ENCODE measurements at places on chromosomes 12 and 14. TPM values are rescaled to one million over a fixed set of nuclear protein-coding genes. Genes with fewer than 3 reads are reported as not detected.

- no peak for DNase-seq
Observed at GRCh38 chr12:63706336-63706735, 38.0 kb upstream of the DPY19L2 start.

GRCh38 chr14:61145903-61146481 lies 135.1 kb downstream of the TMEM30B start:
- DNase-seq: peak; percentile 64

DNA sequence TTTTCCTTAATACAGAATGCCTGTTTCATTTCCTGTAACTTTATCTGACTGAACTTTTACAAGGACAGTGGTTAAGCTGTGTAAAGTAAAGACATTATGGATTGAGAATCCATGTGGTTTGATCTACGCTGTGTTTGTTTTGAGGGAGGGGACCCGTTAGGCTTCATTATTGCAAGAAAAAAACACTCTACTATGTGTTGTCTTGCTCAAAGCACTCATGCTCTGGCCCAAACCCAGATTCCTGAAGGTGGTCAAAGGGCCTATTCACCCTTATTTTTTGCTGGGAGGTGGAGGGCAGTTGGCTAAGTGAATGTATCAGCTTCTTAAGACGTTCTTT lies 11.9 kb downstream of the RNF10 start:
- no peak for DNase-seq

DNA sequence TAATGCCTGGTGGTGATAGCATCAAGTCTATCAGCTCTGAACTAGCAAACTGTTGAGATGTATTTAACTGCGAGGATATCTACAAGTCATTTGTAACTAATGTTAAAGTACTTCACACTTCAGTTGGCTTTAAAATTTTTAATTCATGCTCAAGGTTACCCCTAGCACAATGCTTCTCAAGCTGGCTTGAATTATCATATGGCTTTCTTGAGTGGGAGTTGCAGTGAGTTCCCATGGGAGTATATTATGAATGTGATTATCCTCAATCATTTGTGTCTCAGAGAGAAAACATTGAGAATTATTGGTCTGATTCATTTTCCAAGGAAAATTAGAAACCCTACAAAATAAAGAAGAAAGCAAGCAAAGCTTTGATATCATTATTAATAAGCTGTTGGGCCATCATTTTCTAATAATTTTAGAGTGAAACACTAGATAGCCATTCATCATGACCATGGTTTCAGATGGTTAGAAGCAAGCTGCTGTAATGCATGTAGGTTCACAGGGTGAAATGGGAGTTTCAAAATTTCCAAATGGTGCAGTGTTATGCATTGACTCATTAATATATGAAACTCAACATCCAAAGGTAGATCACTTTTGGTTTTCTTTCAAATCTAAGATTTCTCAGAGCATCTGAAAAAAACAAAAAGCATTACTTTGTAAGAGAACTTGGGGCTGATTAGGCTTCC lies 11.8 kb upstream of the KRAS start:
- DNase-seq: no peak

DNA sequence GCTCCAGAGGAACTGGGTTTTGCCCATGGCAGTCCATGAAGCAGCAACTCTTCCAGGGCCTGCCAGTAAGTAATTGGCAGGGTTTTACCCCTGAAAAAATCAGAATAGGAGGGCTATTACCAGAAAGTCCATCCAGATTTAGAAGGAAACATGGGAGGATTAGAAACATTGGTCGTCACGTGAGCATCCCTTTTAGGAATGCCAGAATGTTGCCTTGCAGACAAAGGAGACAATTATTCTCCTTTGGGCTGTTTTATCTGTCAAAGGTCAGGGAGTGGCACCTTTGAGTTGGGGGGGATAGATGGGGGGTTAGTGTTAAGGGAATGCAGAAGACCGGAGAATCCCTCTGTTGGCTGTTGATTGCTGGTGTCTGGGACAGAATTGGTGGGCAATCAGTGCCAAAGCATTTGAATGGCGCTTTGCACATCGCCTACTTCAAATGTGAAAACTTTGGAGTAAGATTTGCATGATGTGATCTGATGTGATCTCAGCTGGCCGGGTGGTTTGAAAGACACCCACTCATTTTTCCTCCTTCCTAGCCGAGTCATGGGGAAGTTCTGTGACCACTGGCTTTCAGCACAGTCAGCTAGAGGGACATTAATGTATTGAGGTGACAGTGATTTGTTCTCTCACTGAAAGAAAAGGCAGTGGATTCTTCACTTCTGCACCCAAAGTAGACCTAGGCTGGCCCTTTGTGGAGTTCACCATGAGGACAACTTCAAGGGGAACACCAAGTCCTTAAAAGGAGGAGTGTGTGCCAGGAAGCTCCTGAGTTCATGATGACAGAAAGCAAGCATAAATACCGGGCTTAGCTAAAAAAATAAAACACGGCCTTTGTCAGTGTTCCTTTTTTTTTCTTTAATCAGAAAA lies 31.4 kb downstream of the FLVCR2 start:
- no peak for DNase-seq

- no peak for DNase-seq
Observed at GRCh38 chr12:58420503-58420902, 479.1 kb downstream of the ATP23 start.

- DNase-seq: no peak
Observed at GRCh38 chr12:127393465-127393864, 873.5 kb upstream of the TMEM132C start.

DNA sequence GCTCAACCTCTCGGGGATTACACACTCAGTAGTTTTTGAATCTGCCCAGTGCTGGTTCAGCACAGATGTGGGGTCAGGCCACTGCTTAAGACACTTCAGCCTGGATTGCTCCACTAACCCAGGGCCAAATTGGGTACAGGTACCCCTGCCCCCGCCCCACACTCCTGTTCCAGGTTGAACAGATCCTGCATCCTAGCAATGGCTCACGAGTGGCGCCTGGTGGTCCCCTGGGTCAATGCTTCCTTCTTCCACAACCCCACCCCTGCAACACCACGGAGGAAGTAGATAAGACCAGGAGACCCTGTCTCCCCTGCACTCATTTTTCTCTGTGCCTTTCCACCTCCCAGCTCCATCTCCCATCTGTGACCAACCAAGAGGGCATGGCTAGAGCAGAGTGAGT lies 108.4 kb downstream of the ESRRB start:
- no peak for DNase-seq

- DNase-seq: no peak
Observed at GRCh38 chr14:50242566-50243310, 11.4 kb upstream of the SOS2 start.

DNA sequence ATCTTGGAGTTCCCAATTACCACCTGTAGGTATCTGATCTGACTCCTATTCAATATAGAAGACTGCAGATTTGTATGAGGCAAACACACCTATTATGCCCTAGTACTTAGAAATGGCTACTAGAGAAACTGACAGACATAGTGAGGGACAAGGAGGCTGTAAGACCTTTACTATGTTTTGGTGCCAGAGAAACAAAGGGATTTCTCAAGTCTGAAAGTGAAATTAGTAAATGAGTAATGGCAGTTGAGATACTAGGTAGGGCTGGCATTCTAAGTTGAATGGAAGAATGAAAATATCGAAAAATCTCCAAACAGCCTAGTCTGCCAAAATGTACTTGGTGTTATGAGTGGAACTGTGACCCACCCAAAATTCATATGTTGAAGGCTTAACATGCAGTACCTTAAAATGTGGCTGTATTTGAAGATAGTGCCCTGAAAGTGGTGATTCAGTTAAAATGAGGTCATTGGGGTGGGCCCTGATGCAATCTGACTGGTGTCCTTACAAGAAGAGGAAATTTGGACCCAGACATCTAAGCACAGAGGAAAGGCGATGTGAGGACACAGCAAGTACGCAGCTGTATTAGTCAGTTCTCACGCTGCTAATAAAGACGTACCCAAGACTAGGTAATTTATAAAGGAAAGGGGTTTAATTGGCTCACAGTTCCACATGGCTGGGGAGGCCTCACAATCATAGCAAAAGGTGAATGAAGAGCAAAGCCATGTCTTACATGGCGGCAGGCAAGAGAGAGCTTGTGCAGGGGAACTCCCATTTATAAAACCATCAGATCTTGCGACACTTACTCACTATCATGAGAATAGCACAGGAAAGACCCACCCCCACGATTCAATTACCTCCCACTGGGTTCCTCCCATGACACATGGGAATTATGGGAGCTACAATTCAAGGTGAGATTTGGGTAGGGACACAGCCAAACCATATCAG lies 127.0 kb downstream of the APAF1 start:
- DNase-seq: no peak

GRCh38 chr12:52198454-52199215 lies 6.8 kb upstream of the KRT80 start:
- DNase-seq: peak; percentile 68

DNA sequence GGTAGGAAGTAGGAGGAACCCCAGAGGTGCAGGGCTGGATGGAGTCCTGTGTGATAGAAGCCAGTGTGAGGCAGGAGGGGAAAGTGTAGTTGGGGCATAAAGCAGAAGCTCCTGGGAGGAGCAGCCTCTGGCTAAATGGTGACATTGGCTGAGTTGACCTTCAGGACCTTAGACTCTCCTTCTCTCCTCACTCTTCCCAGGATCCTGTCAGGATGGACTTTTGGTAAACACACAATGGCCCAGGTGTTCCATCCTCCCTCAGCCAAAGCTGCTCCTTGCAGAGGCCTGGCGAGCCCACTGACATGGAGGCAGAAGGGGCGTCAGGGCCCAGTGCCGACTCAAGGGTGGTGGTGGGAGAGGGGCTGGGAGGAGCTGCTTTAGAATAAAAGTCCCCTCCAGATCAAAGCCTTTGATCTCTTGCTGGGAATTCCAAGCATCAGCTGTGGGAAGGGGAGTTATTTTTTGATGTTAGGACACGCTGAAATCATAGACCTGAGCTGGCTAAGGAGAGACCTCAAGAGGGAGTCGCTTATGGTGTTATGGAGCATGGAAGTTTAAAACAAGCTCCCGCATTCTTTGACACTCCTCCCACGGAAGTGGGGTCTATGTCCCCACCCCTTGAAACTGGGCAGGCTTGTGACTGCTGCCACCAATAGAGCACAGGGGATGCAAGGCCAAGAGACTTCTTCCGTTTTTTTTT lies 44.1 kb downstream of the SMIM41 start:
- no peak for DNase-seq

DNA sequence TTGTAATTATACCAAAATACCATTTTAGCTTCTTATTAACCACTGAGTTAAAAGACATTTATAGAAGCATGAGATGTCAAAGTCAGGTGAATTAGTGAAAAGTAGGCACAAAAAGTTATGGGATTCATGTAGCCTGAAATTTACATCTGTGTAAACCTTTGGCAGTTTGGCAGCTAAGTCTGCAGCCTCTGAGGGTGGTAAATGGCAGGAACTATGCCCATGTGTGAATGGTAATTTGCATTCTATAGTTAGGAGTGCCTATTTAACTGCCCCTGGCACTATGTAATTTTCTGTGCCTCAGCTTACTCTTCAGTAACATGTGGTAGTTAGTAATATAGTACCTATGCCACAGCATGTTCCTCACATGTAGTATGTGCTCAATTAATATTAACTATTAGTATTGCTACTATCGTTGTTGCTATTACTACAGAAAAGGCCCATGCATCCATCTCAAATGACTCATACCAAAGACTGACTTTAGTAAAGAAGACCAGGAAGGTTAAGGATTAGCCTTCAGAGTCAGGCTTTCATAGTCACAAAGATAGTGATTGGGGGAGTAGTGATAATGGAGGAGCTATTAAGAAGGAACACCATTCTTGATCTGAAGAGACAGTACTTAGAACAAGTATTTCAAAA lies 258.7 kb upstream of the BTG1 start:
- no peak for DNase-seq

DNA sequence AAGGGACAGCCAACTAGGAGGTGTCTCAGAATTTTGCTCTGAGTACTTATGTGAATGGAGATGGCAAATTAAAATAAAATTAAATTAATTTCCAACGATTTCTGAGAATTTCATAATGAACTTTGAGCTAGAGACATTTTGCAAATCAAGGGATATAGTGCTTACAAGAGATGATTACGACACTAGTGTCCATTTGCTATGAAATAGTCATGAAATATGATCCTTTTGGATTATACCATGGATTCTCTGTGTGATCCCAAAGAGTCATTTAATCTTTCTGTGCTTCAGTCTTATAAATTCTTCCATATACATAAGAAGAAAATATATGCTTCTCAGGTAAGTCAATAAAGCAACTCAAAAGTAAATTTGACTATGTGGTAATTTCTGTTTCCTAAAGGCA lies 240.6 kb downstream of the SLC25A21 start:
- no peak for DNase-seq

- peak; percentile 60 for DNase-seq
Observed at GRCh38 chr12:105748806-105749600, 389.8 kb downstream of the NUAK1 start.

DNA sequence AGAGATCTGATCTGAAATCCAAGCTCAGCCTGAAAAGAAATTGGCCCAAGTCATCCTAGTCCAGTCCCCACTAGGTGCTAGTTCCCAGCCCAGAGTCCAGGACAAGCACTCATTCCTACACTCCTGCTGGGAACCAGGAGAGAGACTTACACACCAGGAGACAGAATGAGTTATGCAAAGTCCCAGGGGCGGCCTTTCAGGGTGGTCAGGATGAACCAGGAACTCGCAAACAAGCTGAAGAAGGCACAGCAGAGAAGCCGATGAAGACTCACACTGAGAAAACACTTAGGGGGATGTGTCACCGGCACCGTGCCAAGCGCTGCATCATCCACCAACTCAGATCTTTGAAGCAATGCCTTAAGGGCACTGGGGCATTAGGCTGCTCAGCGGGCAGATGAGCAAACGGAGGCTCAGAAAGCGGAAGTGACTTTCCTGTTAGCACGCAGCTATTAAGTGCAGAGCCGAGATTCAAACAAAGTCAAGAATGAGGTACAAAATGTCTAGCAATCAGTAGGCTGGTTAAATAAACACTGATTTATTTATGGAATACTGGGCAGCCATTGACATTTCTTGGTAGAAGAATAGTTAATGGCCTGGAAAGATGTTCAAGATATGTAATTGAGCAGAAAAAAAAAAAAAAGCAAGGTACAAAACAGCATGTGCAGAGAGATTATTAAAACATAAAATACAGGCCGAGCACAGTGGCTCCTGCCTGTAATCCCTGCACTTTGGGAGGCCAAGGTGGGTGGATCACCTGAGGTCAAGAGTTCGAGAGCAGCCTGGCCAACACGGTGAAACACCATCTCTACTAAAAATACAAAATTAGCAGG lies 78.7 kb downstream of the LRRC74A start:
- DNase-seq: peak; percentile 96

GRCh38 chr12:47231456-47231855 lies 151.7 kb upstream of the AMIGO2 start:
- DNase-seq: no peak

CLEC2B gene
- 14.3 TPM for total RNA-seq

ZDHHC22 gene
- total RNA-seq: not detected

ACOT6 gene
- total RNA-seq: not detected

ENDOU gene
- not detected for total RNA-seq

KRT71 gene
- total RNA-seq: not detected

DNAJC22 gene
- 3.1 TPM for total RNA-seq

HOTAIR gene
- 4.5 TPM for total RNA-seq

RNASE7 gene
- total RNA-seq: not detected

LHX5 gene
- not detected for total RNA-seq

OR6C68 gene
- not detected for total RNA-seq

ZNF605 gene
- 6.0 TPM for total RNA-seq

Measured in MG63 (cell line).